ENCODE measurements at places on chromosomes 4 and X.
A peak's percentile ranks its signal among the peaks of the same experiment; 100 is the strongest.

DNA sequence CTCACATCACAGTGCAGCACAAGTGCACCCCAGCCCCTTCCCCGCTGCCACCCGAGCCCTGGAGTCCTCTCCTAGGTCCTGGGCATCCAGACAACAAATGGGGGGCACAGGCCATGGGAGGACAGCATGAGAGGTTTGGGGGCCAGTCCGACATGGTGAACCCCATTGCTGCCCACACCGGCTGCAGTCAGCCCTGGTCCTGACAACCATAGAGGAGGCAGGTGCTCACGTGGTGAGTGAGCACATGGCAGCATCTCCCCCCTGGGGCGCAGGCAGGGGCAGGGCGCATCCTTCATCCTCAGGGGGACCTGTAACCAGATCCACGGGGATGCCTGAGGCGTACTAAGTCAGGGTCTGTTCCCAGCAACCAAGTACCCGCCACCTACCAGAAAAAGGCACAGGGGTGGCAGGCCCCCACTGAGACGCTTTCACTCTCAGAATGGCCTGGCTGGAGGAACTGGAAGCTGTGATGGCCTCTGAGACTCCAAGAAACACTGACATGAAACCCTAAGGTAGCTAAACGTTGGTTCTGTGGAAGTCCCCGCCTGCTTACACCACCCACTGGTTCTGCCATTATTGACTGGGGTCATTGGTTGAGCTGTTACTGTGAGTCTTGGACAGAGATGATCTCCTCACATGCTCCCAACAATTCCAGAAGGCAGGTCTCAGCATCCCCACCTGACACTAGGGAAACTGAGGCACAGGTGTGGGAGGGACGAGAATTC, 6.5 kb downstream of the ZFYVE28 start:
- no peak for DNase-seq

DNA sequence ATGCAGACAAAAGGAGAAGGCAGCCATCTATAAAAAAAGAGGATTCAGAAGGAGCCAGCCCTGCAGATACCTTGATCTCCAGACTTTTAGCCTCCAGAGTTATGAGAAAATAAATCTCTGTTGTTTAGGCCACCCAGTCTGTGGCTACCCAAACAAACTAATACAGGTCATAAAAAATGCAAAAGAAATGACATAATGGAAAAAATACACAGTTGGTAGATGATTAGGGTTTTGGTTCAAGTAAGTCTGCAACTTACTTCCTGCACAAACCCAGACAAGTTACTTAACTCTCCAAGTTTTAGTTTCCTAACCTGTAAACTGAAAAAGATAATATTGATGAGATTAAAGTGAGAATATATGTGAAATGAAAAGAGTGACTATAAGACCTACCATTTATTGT, 11.3 kb downstream of the QDPR start:
- DNase-seq, result no peak

- DNase-seq, result no peak
Observed at GRCh38 chr4:1576961-1577821, 106.9 kb downstream of the FAM53A start.

DNA sequence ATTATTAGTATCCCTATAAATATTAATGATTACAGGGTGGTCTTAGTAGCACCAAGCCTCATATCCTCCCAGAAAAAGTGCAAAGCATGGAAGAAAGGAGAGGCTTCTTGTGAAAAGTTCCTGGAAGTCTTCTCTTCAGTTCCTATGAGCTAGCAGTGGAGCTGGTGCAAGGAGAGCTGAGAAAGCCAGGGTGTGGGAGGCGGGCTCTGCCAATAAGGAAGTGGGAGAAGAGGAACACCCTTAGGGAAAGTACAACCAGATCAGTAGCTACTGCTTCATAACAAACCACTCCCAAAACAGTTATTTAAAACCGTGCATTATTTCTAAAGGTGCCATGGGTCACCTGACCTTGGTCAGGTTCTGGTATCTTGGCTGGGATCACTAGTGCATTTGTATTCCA, 72.4 kb downstream of the MAP9 start:
- DNase-seq, result no peak

DNA sequence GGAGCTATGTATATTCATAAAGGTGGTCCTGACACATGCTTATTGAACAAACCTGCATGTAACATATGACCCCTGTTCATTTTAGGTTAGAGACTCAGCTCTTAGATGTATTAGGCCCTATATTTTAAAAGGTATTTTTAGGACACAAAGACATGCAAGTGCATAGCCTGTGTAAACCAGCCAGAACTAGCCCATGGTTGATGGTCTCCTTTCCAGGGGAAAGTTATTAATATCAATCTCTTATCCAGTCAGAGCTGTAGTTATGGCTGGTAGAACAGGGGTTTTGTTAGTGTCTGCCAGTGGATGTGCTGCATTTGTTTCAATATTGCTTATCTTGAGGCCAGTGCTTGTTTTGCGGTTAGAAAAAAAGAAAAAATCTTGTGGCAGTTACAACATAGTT, 488.6 kb downstream of the KCTD8 start:
- DNase-seq, result no peak

DNA sequence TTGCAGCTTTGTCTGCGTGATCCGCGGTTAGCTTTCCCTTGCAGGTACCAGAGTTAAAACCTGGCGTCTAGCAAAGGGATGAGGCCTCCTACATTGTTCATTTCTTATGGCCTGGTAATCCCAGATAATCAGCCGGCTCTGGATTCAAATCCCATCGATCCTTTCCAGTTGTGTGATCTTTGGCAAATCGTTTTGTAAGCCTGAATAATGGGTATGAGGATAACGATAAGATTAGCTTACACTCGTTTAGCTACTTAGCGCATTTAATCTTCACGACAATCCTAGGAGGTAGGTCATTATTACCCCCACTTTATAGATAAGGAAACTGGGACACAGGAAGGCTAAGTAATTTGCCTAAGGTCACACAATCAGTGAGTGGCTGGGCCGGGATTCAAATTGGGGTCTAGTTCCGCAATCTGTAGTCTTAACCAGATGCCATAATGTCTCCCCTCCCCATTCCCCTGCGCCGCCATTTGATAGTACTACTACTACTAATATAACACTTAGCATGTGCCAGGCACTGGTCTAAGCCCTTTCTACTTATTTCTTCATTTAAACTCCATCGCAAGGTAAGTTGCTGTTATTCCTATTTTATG, 1.7 kb upstream of the UBA1 start:
- no peak for DNase-seq

DNA sequence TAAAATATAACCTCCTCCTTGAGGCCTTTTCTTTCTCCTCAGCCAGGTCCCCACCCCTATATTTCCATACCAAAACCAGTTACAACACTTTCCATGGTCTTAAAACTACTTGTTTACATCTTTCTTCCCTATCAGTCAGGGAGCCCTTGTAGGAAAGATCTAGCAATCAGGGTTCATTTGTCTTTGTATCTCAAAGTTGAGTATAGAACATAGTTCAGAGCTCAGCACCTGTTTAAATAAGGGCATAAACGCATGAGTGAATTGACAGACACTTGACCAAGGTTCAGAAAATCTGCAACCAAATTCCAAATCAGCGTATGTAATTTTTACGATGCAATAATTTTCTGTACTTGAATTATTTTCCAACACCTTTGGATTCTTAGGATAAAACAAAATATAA, 352.2 kb upstream of the MAGEB16 start:
- no peak for DNase-seq

GRCh38 chrX:102339312-102340298, 92.6 kb downstream of the NXF2 start:
- DNase-seq, result peak; percentile 21

GRCh38 chr4:113561092-113561491, 200.4 kb downstream of the CAMK2D start:
- DNase-seq, result no peak

- no peak for DNase-seq
Observed at GRCh38 chrX:2416851-2417604, 83.7 kb downstream of the DHRSX start.

DNA sequence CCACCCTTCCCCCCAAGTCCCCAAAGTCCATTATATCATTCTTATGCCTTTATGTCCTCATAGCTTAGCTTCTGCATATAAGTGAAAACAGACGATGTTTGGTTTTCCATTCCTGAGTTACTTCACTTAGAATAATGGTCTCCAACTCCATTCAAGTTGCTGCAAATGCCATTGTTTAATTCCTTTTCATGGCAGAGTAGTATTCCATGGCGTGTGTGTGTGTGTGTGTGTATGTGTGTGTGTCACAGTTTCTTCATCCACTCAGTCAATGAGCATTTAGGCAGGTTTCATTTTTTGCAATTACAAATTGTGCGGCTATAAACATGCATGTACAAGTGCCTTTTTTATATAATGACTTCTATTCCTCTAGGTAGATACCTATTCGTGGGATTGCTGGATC, 107.5 kb upstream of the GALNT7 start:
- no peak for DNase-seq

GRCh38 chrX:121109986-121110385, 62.6 kb downstream of the GLUD2 start:
- no peak for DNase-seq

DNA sequence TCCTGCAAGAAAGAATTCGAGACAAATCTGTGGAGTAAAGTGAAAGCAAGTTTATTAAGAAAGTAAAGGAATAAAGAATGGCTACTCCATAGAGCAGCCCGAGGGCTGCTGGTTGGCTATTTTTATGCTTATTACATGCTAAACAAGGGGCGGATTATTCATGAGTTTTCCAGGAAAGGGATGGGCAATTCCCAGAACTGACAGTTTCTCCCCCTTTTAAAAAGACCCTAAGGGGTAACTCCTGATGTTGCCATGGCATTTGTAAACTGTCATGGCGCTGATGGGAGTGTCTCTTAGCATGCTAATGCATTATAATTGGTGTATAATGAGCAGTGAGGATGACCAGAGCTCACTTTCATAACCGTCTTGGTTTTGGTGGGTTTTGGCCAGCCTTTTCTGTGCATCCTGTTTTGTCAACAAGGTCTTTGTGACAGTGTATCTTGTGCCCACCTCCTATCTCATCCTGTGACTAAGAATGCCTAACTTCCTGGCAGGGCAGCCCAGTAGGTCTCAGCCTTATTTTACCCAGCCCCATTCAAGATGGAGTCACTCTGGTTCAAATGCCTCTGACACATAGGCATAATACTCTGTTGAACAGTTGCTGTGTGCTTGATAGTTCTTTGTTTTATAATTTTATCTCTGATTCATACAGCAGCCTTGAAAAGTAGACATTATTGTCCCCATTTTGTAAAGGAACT, 25.8 kb downstream of the GAB1 start:
- DNase-seq, result no peak

GRCh38 chr4:158015241-158015640, 157.6 kb downstream of the GASK1B start:
- DNase-seq, result no peak

- peak; percentile 60 for DNase-seq
Observed at GRCh38 chr4:147480891-147481576, at the start of gene EDNRA. TSS of gene EDNRA (plus strand) at chr4:147481097. CDS start at chr4:147485682, 4,585 bp downstream.

- DNase-seq, result no peak
Observed at GRCh38 chr4:68277627-68278026, 32.1 kb upstream of the TMPRSS11B start.

GRCh38 chr4:67556436-67556835, 2.1 kb upstream of the STAP1 start:
- DNase-seq, result no peak

GRCh38 chrX:49129427-49129826, 5.9 kb upstream of the GPKOW start:
- DNase-seq, result no peak

DNA sequence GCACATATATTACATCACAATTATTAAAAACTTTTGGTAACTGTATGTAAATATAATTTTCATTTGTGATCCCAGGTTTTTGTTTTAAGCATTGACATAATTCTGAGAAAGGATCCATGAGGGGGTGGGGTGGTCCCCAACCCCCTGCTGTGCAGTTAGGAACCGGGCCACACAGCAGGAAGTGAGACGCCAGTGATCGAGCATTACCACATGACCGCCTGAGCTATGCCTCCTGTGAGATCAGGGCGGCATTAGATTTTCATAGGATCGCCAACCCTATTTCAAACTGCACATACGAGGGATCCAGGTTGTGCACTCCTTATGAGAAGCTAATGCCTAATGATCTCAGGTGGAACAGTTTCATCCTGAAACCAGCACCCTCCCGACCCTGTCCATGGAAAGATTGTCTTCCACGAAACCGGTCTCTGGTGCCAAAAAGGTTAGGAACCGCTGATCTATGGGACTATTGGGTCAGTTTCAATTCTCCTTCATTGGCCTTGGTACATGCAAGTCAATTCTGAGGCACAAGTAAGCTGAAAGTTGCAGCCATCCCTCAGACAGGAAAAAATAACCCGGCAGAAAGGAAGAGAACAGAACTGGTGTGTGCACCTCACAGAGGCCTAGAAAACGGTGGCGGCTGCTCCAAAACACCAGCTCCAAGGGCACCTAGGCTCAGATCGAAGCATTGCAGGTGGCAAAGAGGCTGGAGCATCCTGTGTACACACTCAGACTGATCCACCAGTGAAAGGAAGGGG, 7.0 kb upstream of the TMSB4X start:
- DNase-seq, result no peak

DNA sequence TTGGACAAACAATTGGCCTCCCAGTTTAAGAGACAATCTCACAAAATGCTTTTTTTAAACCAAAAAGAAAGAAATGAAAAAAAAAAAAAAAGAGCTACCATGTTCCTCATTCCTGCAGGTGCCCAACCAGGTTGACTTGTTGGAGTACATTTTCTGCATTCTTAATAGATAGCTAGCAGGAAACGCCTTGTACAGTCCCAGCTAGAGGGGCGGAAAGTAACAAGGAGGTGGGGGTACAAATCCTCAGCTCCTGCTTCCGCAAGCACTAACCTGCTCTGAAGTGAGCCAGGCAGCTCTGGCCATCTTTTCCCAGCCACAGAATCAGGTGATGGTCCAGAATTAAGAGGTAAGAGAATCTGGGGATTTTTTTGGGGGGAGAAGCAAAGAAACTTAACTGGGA, at the start of gene VGLL1:
Gene VGLL1 (plus strand): TSS at position 265 of the 400 bp plus-strand sequence. CDS start 3,806 bp downstream, outside the sequence.
- DNase-seq, result no peak

- no peak for DNase-seq
Observed at GRCh38 chr4:81137894-81138293, 77.1 kb downstream of the PRKG2 start.

- DNase-seq, result no peak
Observed at GRCh38 chr4:110087070-110087708, 111.2 kb downstream of the ELOVL6 start.

DNA sequence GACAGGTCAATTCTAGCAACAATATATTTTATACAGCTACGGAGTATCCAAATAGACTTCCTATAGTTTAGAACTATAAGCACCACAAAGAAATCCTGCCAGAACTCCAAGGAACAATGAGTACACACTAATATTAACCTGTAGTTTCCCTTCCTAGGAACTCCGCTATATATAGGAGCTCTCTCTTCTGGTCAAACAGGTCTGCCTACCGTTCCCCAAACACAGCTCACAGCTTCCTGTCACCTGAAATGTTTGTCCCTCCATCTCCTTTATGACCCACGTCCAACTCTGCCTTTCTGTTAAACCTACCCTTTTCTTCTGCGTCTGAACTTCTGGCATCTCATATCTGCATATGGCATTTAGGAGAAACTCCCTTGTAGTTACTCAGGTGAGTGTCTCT, 10.5 kb upstream of the GJB1 start:
- DNase-seq, result no peak

GRCh38 chrX:125295337-125295736, 24.3 kb upstream of the TEX13C start:
- DNase-seq, result no peak

- DNase-seq, result no peak
Observed at GRCh38 chr4:150108691-150109090, 30.4 kb downstream of the DCLK2 start.

- DNase-seq, result no peak
Observed at GRCh38 chr4:138892483-138893407, 122.8 kb upstream of the NOCT start.
